ENCODE measurements at places on chromosomes 2 and 18.

DNA sequence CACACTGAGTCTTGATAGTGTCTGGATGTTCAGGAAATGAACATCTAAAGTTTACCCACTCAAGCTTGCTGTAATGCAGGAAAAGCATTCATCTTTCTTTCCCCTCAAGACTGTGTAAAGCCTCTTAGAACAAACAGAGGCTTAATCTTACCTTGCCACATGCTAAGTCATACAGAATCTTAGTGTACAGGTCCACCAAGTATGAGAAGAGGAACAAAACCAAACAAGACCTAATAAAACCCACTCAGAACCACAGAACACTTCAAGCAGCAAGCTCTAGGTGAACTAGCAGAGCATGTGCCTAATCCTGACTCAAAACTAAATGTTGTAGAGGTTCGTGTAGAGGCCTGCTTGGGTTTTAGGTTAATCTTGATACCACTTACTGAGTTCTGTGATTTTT, 97.6 kb downstream of the SPTBN1 start:
- DNase-seq, result no peak

DNA sequence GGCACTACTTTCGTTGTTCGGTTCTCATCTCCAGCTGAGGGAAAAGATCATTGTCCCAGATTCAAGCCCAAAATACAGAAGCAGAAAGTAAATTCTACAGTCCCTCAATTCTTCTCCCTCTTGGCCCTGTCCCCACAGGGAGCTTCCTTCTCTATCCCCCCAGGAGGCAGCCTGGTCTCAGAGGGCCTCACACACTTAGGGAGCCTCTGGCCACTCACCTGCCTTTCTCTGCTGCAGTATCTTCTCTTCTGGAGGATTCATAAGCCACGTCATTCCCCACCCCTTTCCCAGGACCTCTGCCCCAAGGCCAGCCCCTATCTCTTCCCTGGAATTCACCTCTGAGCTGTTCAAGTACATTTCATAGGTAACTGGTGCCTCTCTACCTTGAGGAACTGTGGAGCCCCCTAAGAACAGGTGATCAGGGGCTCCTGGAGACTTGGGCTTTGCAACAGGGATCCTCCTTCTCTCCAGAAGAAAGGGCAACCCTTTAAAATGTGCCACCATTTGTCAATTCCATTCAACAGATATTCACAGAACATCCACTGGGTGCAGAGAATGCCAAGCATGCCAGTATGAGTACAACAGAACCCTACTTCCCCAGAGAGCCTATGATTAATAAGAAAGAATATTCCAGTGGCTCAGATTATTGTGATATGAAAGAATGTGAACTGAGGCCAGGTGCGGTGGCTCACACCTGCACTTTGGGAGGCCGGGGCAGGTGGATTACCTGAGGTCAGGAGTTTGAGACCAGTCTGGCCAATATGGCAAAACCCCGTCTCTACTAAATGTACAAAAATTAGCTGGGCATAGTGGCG, 72.9 kb downstream of the CIB4 start:
- no peak for DNase-seq

DNA sequence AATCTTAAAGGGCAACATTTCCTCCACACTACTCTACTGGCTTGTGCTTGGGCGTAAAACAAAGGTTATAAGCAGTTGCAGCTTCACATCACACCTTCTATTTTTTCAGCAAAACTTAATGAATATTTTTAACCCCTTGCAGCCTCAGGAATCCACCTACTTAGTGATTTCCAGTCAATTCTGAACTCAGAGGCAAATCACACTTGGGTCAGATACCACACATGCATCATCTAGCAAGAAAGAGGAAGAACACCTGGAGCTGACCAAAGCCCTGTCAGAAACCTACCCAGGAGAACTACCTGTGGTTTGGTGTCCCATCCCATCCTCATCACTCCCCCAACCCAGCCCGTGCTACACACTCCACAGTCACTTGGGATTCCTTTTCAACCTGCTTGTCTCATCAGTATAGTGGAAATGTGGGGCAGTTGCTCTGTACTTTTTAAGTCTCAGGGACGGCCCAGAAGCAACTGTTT, 25.5 kb downstream of the PIAS2 start:
- DNase-seq, result no peak

DNA sequence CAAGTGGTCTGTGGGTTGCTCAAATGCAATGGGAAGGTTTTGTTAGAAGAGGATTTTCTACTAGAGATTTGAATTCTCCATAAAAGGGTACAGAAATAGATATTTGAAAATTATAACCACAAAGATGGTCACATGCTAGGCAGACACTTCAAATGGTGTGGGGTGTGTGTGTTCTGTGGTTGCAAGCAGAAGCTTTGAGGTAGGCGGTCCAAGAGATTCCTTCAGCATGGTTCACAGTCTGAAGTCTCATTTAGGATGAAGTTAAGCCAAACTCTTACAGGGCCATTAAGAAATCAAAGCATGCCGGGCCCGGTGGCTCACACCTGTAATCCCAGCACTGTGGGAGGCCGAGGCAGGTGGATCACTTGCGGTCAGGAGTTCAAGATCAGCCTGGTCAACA, 38.3 kb upstream of the RMDN2 start:
- peak; percentile 86 for DNase-seq

GRCh38 chr2:163248376-163249253, 410.0 kb upstream of the KCNH7 start:
- no peak for DNase-seq

DNA sequence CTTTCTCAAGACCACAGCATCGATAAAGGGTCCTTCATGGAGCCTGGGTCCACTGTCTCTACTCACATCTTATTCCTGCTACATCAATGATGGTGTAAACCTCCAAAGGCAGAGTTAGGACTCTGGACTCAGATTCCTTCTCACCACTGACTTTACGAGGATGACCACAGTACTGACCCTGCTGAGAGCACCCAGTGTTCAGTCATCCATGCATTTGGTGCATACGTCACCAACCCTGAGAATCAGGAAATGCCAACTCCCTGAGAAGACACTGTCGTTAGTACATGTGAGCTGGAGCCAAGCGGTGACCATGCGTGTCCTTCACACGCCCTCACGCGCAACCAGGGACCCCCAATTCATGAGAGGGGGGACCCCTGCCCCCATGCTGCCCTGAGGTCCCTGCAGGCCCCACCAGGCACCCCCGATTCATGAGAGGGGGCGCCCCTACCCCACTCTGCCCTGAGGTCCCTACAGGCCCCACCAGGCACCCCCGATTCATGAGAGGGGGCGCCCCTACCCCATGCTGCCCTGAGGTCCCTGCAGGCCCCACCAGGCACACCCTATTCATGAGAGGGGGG, 178.4 kb upstream of the TPO start:
- no peak for DNase-seq

Data from amniotic epithelial cell (primary cell).